ENCODE measurements at places on chromosomes 5 and 9.

DNA sequence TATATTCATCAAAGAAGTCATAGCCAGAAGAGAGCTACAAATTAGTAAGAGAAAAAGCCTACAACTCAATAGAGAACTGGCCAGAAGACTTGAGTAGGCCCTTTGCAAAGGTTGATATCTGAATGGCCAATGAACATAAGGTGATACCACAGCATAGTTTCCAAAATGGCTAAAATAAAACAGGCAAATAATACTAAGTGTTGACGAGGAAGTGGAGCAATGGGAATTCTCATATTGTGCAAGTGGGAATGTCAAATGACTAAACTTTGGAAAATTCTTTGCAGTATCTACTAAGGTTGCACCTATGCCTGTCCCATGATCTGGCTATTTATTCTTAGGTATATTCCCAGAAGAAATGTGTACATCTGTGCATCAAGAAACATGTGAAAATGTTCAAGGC is 48.3 kb downstream of the BOD1 start:
- no peak for DNase-seq

GRCh38 chr9:84261070-84261746 is 79.3 kb downstream of the SLC28A3 start:
- DNase-seq, result peak; percentile 59

DNA sequence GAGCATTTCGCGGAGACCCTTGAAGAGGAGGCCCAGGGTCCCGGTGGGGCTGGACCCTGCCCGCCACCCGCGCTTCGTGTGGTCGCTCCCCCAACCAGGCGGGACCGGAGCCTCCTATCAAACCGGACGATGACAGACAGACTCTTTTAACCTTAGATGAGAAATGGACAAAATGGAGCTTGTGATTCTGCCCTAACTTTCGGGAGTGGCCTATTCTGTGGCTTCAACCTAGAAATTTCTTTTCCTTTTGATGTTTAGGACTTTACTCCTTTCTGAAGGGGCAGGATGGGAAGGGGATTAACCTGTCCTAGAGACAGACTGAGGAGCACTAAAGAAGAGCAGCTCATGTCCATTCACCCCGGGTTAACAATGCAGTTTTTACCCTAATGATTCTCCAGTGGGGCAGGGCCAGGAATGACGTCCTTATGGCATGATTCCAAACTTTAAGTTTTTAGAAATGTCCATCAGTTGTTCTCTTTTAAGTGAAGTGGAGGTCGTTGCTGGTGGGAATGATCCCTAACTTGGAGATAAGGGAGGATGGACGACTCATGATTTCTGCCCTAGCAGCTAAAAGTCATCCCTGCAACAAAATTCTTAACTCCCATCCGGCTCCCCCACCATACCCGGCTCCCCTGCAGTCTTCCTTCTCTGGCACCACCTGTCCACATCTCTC is 1.0 kb downstream of the NIPSNAP3A start:
- DNase-seq, result no peak

- DNase-seq, result no peak
These were observed 238.3 kb downstream of the GADD45G start for GRCh38 chr9:89843074-89843473.

DNA sequence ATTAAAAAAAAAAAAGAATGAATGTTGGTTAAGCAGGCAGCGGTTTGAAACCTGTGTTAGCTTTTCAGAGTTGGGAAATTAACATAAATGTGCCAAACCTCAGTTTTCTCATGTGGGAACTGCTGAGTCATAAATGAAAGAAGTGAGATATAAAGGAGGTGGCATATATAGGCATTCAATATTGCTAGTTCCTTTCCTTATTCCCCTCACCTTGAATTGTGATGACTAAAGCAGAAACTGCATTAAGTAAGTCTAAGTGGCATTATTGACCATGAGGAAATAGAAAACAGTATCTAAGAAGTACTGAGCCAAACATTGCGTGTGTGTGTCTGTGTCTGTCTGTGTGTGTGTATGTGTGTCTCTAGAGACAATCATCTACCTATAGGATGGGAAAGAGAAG is 691.2 kb downstream of the TLR4 start:
- DNase-seq, result no peak

- DNase-seq, result peak; percentile 58
These were observed 1.3 kb downstream of the NR4A3 start for GRCh38 chr9:99822806-99823591.
